Endothelial cell of umbilical vein (primary cell): ENCODE measurements at places on chromosomes 2 and 18.

- no peak for DNase-seq
Measured at GRCh38 chr2:56084111-56084901, 99.5 kb upstream of the CCDC85A start.

- peak; percentile 45 for DNase-seq
Measured at GRCh38 chr2:63438181-63438580, 150.1 kb downstream of the WDPCP start.

- DNase-seq = no peak
Measured at GRCh38 chr2:137992039-137992646, 27.9 kb downstream of the HNMT start.

DNA sequence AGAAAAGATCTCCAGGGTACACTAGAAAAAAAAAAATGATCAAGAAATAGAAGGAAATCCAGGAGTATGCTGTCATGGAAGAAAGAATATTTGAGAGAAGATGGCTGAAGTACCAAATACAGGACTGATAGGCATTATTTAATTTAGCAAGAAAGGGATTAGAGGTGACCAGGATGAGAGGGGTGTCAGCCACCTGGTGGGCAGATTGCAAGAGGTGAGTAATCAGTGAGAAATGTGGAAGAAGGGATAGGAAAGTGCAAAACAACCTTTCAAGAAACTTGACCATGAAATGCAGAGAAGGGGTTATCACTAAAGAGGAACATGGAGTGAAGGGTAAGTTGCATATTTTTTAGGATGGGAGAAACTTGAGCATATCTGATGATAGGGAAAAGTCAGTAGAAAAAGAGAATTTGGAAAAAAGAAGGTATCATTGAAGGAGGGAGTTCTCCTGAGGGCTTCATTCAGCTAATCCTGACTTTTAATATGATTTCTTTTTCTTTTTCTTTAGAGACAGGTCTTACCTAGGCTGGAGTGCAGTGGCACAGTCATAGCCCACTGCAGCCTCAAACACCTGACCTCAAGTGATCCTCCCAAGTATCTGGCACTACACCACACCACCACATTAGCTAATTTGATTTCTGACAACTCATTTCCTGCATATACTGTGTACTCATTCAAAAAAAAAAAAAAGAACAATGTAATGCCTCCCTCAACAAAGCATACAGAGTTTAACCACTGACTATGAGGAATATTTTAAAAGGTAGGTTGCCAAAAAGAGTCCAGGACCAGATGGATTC is 101.3 kb downstream of the LRP2 start:
- DNase-seq = no peak

GRCh38 chr2:240570531-240571313 is 2.4 kb downstream of the RNPEPL1 start:
- no peak for DNase-seq

GRCh38 chr2:49177194-49177593 is 22.9 kb upstream of the FSHR start:
- DNase-seq = no peak

GRCh38 chr2:230441227-230441897 is 25.4 kb downstream of the SP100 start:
- DNase-seq = peak; percentile 82

DNA sequence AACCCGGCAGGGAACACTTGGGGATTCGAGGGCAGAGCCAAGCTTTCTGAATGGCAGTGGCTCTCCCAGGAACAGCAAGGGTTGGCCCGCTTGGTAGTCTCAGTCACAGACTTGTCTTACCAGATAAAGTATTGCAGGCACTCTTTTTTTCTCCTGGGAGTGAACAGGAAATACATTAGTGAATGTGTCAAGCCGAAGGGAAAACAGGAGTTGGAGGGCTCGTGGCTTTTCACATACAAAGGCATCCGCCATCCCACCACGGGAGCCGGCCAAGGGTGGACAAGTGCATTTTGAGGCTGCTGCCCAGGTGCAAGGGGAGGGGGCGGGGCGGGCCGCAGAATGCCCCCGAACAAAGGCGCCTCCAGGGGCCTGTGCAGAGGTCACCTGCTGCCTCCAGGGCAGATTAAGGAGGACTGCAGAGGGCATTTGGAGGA is 163.3 kb upstream of the SIX3 start:
- no peak for DNase-seq

- no peak for DNase-seq
Measured at GRCh38 chr2:8216397-8216796, 465.5 kb upstream of the ID2 start.

DNA sequence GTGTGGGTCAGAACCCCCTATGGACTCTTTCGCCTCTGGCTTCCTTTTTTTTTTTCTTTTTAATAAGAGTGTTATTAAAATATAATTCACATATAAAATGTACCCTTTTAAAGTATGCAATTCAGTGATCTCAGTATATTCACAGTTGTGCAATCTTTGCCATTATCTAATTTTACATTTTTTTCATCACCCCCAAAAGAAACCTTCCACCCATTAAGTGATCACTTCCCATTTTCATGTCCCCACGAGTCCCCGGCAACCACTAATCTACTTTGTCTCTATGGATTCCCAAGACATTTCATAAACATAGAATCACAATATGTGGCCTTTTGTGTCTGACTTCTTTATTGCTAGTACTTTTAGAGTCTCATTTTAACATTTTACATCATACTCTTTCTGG is 38.7 kb upstream of the ANXA4 start:
- no peak for DNase-seq

DNA sequence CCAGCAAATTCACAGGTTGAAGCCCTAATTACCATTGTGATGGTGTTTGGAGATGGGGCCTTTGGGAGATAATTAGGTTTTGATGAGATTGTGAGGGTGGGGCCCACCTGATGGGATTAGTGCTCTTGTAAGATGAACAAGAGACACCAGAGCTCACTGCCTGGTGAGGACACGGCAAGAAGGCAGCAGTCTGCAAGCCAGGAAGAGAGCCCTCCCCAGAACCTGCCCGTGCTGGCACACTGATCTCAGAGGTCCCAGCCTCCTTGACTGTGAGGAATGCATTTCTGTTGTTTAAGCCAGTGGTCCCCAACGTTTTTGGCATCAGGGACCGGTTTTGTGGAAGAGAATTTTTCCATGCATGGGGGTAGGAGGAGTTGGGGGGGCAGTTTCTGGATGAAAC is 240.7 kb downstream of the KLHL29 start:
- DNase-seq = no peak

DNA sequence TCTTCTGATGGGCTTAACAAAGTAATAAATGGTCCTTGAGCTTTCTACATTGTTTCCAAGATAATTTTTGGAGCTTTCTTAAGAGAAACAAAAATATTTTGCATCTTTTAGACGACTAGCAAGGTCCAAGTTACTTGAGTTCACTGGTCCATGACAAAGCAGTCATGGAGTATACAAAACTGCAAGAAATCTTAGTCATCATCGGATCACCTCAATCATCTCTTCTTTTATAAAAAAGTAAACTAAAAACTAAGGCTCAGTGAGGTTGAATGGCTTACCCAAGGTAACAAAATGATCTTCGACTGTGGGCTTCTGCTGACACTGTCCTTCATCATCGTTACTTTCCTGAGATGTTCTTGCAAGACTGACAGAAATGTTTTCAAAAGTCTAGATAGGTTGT is 11.9 kb downstream of the FIGN start:
- no peak for DNase-seq

DNA sequence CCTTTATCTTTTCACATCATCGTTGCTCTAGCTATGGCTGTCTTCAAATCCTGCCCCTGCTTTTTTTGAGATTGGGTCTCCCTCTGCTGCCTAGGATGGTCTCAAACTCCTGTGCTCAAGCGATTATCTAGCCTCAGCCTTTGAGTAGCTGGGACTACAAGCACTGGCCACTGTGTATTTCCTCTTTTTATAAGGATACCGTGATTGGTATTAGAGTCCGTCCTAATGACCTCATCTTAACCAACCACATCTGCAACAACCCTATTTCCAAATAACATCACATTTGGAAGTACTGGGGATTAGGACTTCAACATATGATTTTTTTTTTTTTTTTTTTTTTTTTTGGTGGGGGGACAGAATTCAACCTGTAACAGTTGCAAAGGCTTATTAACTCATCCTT is 9.1 kb downstream of the RESP18 start:
- no peak for DNase-seq

GRCh38 chr2:96116879-96117533 is 635 bp upstream of the ADRA2B start:
- DNase-seq = peak; percentile 17

DNA sequence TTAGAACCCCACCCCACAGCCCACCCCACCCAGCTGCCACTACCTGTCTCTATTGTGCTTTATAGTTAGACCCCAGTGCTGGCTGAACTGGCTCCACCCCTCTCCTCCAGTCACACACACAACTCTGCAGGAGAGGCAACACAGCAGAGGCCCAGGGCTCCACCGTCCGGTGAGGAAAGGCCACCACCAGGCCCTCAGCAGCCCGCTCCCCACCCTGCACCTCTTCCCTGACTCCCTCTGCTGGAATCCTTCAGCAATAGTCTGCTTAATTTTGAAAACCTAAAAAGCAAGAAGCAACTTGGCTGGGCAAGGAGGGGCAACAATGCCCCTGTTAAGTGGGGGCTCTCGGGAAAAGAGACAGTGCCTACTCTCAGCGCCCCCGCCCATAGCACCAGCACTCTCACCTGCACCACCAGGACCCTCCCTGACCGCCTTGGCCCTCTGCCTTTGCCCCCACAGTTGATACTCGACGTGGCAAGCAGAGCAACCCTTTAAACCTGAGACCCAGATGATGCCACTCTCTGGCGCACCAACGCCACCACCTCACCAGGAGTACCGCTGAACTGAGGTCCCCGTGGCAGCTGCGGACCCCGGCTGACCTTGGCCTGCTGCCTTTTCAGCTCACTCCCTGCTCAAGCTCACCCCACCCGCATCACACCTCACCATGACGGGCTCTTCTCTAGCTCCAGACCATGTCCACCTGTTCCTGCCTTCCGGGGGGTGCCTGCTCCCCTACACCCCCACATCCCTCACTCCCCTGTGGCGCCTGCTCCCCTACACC is 45.7 kb downstream of the NDUFA10 start:
- peak; percentile 23 for DNase-seq

DNA sequence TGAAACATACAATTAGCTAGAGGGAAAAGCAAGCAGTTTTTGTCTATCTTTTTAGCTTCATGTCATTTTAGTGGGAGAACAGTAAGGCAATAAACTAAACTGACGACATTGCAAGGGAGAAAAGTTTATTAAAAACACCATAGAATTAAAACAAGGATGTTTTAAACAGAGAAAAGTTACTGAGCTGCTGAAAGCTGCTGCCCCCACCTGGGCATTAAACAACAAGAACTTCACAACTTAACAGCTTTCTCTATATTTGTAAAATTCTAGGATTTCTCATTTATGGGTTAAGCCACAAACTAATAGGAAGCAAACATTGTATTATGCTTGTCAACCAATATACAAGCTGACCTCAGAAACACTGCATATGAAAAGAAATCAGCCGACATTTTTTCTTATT is 289.2 kb downstream of the ERBB4 start:
- peak; percentile 46 for DNase-seq

DNA sequence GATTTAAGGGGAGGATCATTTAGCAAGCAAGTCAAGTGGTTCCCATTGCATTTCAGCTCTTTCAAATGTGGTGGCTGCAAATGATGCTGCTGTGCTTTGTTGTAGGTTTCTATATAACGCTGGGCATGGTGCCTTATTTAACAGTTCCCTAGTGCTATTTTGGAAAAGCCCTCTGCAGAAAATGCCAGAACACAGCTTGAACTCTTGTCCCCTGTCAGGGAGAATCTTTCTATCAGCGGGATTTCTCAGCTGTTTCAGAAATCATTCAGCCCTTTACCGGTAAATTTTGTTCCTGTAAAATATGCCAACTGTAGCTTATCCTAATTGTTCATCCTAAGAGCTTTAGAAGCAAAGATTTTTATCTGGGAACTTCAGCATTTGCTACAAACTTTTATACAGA is 77.8 kb upstream of the DTNA start:
- DNase-seq = no peak

DNA sequence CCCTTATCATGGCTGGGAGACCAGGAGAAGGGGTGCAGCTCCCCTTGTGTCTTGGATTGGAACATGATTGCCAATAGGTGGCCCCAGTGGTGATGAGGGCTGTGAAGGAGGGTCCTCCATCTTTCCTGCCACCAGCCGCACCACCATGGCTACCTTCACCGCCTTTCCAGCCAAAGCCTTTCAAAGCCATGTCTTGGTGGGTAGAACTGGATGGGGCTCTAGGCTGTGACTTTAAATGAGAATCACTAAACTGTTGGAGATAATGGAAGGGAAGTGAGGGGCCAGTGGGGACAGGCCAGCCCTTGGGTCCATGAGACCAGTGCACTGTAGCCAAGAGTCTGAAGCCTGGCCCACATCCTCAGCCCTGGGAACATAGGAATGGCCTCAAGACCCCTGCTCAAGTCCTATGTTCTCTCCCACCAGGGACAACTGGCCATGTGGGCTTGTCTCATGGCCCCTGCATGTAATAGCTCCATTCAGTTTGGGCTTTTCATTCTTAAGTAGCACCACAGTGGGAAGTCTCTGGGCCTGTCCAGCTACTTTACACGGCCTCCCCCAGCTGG is 345.7 kb downstream of the DYSF start:
- no peak for DNase-seq

DNA sequence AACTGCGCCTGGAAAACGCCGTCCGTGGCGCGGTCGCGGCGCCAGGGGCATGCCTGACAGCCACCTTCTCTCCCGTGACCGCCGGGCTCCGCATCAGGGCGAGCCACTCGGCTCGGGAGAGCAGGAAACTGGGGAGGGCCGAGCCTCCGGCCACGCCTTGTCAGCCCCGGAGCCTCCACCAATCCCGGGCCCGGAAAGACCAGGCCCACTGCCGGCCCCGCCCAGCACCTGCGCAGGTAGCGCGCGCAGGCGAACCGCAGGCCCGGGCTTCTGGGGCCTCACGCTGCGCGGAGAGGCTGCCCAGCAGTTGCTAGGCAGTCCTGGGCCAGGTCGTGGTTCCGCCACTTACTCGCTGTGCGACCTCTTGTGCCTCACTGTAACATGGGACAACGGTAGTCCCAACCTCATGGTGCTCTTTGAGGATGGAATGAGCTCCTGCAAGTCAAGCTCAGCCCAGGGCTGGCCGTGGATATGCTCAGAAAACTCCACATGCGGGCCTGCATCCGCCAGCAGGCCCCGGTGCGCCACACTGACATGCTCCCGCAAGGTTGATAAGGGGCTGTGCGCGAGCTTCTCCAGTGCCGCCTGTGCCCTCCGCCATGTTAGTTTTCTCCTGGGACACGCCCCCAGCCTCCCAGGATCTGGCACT is 97.1 kb downstream of the INHBB start:
- DNase-seq = no peak

- DNase-seq = peak; percentile 3
Measured at GRCh38 chr2:201949181-201949926, 84.3 kb upstream of the FZD7 start.

GRCh38 chr2:171163261-171163660 is 2.6 kb upstream of the TLK1 start:
- DNase-seq = no peak

GRCh38 chr18:31104444-31104843 is 2.2 kb upstream of the DSC2 start:
- no peak for DNase-seq
